Right forelimb (tissue), 1 donor: ENCODE measurements at places on chromosomes 1 and 21.

- DNase-seq, result peak; percentile 70
Observed at GRCh38 chr1:67618285-67619018, 66.5 kb upstream of the GADD45A start.

DNA sequence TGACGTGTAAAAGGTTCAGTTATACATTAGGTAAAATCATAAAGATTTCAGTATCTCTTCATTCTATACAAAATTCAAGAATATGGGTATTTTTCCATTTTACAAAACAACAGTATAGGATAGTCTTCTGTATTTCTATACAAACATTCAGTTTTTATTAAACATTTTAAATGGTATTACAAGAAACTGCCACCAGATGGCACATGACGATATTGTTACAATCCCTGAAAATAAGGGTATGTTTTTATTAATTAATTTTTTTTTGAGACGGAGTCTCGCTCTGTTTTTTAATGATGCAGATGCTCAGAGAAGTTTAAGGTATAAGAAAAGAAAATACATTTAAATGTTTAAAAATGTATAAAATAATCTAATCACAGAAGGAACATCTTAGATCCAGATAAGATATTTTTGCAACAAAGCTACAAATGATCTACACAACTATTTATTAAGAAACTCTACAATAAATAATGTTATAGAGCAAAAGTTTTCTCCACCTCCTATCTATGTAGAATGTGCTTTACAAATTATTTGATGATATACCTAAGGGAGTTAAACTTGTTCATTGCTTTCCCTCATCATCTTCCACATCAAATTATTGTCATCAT, 23.5 kb upstream of the RSBN1 start:
- DNase-seq, result no peak

GRCh38 chr1:84027368-84027767, 28.4 kb upstream of the TTLL7 start:
- no peak for DNase-seq

GRCh38 chr1:89112871-89113613, 12.9 kb downstream of the GBP2 start:
- no peak for DNase-seq

DNA sequence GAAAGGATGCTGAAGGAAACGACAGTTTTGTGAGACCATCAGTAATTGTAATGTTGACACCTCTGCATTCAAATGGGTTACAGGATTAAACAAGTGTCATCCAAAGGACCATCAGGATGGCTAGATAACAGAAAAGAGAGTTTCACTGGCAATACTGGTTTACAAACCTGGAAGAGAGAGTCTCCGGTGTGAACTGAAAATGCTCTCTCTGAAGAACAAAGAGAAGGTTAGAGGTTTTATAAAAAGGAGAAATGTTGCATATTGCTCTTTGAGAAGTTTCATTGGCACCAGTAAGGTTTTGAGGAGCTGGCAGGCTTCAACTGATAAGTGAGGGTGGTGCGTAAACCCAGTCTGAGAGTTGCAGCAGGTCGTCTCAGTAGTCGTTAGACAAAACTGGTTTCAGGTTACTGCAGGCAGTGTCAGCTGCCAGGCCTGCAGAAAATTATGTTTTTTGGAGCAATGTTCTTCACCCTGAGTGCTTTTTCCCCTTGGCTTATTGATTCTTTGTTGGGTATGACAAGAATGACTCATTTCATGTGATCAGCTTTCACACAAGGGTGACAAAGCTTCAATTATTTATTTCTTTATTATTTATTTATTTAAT, 42.2 kb downstream of the KCNK1 start:
- no peak for DNase-seq

GRCh38 chr1:60402816-60403215, 329.2 kb upstream of the C1orf87 start:
- DNase-seq, result peak; percentile 59

GRCh38 chr1:61375082-61375880, 292.9 kb downstream of the NFIA start:
- no peak for DNase-seq

DNA sequence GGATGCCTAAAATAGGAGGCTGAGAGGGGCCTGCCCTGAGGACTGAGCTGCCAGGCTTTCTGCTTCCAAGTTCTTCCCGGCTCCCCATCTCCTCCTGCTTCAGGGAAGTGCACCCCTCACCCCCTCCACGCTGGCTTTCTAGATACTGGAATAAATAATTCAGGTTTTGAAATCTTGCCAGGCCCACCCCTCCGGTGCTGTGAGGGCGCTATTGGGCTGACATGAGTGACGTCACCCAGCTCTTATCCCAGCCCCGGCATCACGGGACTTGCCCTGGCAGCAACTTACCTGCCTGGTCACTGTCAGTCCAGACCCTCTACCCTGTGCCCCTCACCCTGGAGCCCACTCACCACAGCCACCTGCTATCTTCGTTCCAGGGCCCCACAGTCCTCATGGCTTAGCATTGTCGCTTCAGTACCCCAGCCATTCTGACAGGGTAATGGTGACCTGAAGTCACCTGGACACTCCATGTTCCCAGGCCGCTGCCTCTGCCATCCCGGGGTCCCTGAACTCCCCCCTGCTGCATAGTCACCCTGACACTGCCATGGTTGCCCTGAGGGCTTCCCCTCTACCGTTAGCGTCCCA, 819 bp upstream of the GPR3 start:
- DNase-seq, result no peak

DNA sequence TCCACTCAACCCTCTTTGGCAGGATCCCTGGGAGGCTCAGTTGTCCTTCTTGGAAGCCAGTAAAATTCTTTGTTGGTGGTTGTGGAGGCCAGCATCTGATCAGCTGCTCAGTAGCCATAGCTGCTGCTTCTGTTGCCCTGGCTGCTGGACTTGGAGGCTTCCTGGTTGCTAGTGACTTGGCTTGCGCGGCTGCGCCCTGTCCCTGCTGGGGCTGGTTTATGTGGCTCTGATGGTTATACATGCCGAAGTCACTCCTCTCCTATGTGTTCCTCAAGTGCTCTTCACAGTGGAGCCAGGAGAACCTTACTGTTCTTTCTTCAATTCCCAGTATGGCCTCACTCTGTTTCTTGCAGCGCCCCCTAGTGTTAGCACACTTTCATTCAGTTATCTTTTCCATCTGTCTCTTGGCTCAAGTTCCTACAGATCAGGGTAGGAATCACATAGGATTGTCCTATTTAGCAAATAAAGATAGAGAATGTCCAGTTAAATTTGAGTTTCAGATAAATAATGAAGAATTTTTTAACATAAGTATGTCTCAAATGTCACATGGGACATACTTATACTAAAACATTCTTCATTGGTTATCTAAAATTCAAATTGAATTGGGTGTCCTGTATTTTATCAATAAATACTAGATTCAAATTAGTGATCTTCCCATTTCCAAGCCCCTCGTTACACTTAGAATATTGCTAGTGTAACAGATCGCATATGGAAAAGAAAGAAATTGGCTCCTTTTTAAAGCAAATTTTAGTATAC, 176.5 kb downstream of the TGFB2 start:
- no peak for DNase-seq

DNA sequence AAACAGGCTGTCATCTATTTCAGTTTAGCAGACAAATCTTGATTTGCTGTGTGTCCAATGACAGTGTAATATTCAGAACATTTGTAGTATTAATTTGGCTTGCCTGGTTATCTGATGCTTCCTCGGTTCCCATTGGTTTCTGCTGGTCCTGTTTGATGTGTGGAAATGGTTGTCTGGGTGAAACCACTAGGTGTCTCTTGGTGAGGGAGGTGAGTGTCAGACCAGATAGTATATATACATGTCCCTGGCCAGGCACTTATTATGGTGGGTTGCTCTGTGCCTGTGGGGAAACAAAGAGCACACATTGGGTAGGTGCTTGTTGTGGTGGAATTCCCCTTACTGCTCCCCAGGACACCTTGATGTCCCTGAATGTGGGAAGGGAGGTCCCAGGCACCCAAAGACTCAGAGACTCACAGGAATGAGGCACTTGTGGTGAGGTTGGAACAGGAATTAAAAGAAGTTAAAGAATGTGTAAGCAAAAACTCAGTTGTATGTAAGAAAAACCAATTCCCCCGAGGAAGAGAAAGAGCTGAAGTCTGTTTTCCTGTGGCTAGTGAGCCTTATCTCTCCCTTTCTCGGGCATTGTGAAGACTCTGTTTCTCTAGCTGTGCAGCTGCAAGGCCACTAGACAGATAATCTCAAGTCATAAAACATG, 1519.1 kb downstream of the BRINP3 start:
- no peak for DNase-seq

DNA sequence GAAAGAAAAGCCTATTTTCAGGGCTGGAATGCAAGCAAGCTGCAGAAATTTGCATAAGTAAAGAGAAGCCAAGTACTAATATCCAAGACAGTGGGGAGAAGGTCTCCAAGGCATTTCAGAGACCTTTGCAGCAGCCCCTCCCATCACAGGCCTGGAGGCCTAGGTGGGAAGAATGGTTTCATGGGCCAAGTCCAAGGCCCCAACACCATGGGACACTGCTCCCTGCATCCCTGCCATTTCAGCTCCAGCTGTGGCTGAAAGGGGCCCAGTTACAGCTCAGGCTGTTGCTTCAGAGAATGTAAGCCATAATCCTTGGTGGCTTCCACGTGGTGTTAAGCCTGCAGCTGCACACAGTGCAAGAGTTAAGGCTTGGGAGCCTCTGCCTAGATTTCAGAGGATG, 16.9 kb upstream of the COL6A1 start:
- no peak for DNase-seq

DNA sequence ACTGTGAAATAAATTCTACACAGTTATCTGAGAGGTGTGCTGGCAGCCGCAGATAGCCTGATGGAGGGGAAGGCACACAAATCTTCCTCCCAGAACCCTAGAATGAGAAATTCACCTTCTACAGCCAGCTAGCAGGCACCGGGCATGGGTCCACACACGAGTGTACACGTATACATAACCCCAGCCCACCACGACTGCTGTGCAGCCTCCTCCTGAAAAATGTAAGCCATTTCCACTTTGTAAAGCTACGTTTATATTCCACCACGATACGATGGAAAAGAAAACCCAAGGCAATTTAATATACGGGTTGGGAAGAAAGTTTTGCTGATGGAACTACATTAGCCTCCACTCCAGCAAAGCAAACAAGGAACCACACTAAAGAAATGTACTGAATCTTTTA, 1.8 kb downstream of the BTG3 start:
- DNase-seq, result peak; percentile 63

DNA sequence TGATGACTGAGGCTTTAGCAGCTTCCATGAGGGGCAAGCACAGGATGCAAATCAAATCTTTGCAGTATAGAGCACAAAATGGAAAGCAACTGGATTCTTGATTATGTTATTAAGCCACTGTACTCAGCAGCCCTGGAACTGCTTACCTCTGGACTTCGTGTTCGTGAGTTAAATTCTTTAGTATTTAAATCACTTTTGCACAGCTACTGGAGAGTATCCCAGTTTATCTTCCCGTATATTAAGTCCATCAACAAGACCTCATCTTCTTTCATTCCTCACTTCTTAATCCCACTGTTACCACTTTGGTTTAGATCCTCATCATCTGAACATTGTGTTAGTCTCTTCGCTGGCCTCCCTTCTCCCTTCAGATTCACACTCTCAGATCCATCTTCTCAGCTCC, 108.9 kb downstream of the GREM2 start:
- no peak for DNase-seq

- no peak for DNase-seq
Observed at GRCh38 chr1:180311011-180311730, 81.1 kb downstream of the LHX4 start.

DNA sequence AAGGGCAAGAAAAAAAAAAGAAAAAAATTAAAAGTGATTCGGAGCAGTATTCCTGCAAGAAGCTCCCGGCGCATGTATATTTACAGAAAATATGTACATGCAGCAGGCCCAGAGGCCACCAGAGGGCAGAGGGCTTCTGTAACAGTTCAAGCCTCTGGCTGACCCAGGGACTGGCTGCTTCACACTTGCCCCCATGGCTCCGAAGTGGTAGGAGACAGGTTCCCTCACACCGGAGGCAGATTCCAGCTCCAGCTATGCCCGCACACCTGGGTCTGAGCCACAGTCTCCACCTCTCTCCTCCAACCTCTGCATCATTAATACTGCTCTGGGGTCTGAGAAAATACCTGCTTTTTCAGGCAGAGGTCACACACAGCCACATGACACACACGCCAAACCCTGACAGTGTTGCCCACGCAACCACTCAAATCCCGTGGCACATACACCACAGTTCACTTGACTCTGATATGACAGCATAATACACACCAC, 2.2 kb upstream of the ARHGAP30 start:
- no peak for DNase-seq

GRCh38 chr1:109527098-109527811, 12.4 kb upstream of the GPR61 start:
- no peak for DNase-seq

GRCh38 chr21:44847261-44848056, 26.0 kb downstream of the PTTG1IP start:
- no peak for DNase-seq

GRCh38 chr21:44923480-44924084, 2.9 kb upstream of the ITGB2 start:
- DNase-seq, result no peak

- DNase-seq, result peak; percentile 90
Observed at GRCh38 chr1:22025368-22026155, 24.1 kb downstream of the CELA3A start.

- no peak for DNase-seq
Observed at GRCh38 chr1:202680586-202681352, 29.5 kb downstream of the SYT2 start.

DNA sequence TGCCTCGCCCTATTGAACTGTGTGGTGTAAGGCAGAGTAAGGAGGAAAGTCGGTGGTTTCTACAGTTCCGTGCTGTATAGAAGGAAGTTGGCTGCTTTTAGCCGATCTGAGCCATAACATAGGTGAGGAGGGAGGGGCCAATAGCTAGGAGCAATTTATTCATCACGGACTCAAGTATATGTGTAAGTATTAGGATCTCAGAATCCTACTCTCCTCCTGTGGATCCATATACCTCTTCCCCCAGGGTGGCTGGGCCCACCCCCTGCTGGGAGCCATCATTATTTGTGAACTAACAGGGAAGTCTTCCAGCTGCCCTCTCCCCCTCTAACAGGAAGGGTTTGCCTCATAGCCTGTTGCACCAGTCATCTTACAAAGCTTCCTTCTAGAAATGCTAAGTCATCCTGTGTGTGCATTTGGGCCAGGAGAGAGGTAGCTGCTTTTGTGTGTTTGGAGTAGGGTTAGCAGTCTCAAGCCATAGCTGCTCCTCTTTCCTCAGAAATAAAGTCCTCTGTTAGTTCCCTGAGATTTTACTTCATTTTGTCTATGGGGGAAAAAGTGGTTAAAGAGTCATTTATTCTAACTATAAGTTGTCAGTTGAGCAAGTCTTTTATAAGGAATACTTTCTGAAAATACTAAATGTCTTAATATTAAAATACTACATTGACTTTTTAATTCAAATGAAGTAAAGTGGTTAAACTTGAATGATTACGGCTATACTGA, 14.9 kb upstream of the CENPS start:
- no peak for DNase-seq

- no peak for DNase-seq
Observed at GRCh38 chr1:118081387-118081786, 103.6 kb downstream of the SPAG17 start.
